ENCODE measurements at places on chromosomes 2 and 18. TPM values are rescaled to one million over a fixed set of nuclear protein-coding genes. Genes with fewer than 3 reads are reported as not detected.

GRCh38 chr2:241541564-241542277, 16.8 kb upstream of the BOK start:
- H3K4me1 ChIP-seq = peaks cover 16% of the 10 kb centered on the region
- DNase-seq = no peak
- H3K27ac ChIP-seq = no peak overlapping the region
- peak overlapping the region; percentile 66 for H3K4me3 ChIP-seq
- H3K27me3 ChIP-seq = peaks cover 26% of the 10 kb centered on the region

- H3K4me1 ChIP-seq = no peaks in the 10 kb centered on the region
- H3K4me3 ChIP-seq = no peak overlapping the region
- H3K27me3 ChIP-seq = peaks cover 9% of the 10 kb centered on the region
- H3K27ac ChIP-seq = no peak overlapping the region
Measured at GRCh38 chr18:57353940-57354461, 1.6 kb downstream of the ST8SIA3 start.

DNA sequence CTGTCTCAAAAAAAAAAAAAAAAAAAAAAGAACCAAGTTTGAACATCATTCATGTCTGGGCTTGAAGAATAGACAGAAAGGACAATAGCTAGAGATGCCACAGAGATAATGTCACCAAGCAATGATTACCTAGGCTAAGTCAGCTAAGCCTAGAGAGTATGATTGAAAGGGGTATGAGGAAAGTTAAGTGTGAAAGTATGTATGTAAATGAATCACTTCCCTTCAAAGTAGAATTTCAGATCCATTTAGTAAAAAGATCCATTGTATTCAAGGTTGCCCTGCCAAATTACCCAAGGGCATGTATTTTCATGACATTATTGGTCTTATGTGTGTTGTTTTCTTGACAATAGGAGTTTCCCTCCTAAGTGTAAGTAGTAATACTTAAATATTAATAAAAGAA, 34.1 kb upstream of the SLC39A10 start:
- H3K4me3 ChIP-seq = no peak overlapping the region
- no peak overlapping the region for H3K27ac ChIP-seq
- DNase-seq = no peak

DNA sequence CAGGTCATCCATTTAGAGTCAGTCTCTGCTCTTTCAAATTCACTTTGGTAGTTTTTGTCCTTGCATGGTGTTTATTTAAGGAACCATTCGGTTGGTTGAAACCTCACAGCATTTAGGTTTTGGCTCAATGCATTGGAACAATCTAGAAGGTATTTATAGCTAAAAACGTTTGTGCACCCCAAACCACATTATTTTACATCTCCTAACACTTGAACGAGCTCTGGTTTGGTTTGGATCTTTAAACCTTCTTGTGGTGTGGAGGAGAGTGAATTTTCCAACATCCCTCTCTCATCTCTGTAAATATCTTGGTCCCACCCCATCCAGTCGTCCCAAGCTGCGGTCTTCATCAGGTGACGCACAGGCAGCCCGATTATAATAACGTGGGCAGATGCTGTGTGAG, 287.9 kb downstream of the LPIN1 start:
- no peak overlapping the region for H3K27ac ChIP-seq
- no peaks in the 10 kb centered on the region for H3K27me3 ChIP-seq
- H3K36me3 ChIP-seq = no peaks in the 10 kb centered on the region
- H3K4me1 ChIP-seq = no peaks in the 10 kb centered on the region
- no peak overlapping the region for H3K4me3 ChIP-seq

DNA sequence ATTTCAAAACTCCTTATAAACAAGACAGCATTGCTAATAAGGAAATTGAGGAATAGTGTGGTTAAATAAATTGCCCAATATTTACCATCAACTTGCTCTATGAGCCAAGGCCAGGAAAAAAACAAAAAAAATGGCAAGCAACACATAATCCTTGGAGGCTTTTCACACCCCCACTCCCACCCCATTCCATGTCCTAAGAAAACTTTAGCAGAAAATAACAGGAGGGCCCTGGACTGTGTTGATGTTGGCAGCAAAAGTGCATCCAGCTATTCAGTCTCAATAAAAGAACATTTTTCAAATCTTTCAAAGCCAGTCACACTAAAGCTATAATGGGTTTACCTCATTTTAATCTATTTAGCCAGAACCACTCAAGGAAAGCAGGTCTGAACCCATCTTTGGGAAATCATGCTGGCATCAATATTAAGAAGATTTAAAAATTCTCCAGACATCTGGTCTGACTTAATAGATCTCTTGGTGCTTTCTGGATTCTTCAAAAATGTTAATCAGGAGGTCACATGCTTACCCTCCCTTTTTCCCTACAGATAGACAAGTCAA, 34.6 kb upstream of the STK17B start:
- H3K36me3 ChIP-seq = no peaks in the 10 kb centered on the region
- no peak overlapping the region for H3K4me3 ChIP-seq
- H3K27me3 ChIP-seq = no peaks in the 10 kb centered on the region
- DNase-seq = no peak
- H3K27ac ChIP-seq = no peak overlapping the region

Gene OTOS
- total RNA-seq = not detected

DNA sequence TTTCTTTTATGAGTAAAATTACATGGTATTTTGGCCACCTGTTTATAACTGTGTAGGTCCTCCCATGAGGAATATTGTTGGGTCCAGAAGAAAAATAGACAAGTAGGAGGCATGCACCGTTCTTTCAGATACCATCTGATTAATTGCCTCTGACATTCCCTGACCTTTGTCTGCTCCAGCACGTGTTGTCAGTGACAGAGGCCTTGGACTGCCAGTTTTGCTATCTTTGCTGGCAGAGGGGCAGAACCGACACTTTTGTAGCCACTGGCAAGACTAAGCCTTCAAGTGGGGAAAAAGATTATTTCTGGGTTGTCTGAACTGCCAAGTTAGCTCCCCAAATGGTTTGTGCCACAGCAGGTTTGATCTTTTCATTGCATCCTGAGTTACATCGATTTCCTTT, 276.9 kb downstream of the CAMKMT start:
- H3K27me3 ChIP-seq = no peaks in the 10 kb centered on the region
- no peak overlapping the region for H3K27ac ChIP-seq
- H3K4me1 ChIP-seq = no peaks in the 10 kb centered on the region
- H3K36me3 ChIP-seq = no peaks in the 10 kb centered on the region
